Stimulated activated CD4-positive, alpha-beta T cell treated with anti-CD3 and anti-CD28 coated beads, Interleukin-12 subunit alpha, Interleukin-12 subunit beta, amount 100 ng/mL, for 24 hours (primary cell): ENCODE measurements at places on chromosomes 2 and 18.

- DNase-seq = no peak
Measured at GRCh38 chr2:224173210-224173609, 134.1 kb upstream of the SERPINE2 start.

DNA sequence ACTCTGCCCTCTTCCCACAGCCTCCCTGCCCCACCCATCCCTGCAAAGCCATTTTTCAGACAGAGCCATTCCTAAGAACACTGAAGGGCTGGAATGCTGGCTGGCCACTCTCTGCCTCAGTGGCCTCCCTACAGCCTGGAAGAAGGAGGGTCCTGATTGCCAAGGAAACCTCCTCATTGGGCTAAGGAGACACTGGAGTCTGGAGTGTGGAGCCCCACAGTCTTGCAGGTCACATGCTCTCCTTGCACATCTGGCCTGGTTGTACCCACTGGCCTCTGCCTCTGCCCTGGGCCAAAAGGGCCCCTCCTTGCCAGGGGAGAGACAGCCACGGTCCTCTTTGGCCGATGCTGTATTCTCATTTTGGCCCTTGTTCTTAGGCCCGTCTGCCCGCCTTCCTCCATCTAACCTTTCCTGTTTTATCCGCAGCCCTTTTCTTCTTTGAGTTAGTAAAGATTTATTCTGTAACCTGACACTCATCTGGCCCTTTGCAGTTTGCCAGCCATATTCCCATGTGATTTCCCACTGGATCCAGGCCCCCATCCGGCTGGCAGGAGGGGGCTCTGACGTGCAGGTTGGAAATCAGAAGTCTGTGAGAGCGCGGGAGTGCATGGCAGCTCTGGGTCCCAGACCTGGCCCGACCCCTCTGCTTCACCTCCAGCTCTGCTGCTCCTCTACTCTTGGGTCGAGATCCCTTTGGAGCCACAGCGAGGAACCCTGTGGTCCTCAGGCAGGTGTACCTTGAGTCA lies 11.0 kb upstream of the CATIP start:
- DNase-seq = no peak

GRCh38 chr2:171754254-171754939 lies 67.1 kb downstream of the DYNC1I2 start:
- DNase-seq = no peak

DNA sequence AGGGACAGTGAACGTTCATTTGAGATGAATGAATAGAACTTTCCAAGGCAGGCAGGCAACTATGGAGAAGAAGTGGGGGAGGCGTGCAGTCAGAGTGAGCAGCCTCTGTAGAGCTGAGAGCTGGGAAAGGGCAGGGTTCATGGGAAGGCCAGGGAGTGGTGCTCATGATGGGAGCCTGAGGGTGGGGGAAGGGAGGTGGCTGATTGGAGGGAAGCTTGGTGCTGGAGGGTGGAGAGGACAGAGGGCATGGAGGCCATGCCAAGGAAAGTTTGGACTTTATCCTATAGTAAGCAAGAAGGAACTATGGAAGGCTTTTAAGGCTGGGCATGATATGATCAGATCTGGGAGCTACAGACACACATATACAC lies 47.6 kb upstream of the LGALSL start:
- DNase-seq = no peak

DNA sequence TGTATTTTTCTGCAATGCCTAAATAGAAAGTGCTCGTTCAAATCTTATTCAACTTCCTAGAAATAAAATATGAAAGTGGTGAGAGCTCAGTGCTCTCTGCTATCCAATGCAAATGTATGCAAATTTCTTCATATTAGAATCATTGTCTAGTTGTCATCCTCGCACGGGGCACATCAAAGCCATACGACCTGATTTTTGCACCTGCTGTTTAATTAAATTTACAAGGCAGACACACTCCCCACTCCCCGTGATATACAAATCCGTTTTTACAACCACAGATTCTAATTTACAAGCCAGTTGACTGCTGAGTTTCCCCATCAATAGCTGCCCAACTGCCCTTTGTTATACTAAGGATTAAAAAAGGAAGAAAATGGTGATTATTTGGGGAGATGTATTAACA lies 284.6 kb downstream of the RNF144A start:
- DNase-seq = no peak

DNA sequence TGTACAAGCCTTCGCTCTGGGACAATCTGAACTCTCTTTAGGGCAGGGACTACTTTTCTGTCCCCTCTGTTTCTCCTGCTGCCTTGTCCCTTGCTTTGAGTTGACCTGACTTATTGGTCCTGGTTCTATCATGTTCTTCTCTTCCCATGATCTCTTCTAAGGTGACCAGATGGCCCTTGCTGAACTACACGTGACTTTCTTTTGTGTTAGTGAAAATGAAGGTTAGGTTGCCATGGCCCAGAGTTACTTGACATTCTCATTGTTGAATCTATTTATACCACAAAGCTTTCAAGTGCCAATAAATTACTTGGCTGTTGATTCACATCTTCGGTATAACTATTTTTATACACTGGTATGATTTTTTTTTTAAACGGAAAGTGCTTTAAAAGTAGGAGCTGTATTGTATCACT lies 24.4 kb downstream of the MRPL33 start:
- DNase-seq = no peak

- DNase-seq = no peak
Measured at GRCh38 chr2:101360232-101360631, 27.1 kb downstream of the CREG2 start.
